ENCODE measurements at places on chromosomes 6 and 20.

DNA sequence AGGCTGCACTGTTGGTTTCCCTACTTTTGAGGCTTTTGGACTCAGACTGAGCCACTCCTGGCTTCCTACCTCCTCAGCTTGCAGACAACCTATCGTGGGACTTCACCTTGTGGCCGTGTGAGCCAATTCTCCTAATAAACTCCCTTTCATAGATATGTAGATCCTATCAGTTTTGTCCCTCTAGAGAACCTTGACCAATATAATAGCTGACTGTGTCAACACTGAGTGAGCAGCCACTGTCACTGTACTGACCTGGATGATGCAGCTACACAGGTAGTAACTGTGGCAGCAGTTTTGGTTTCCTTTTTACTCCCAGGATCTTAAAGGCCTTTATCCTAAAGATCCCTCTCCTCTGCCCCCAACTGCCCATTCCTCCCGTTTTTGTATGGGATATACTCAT, 70.2 kb downstream of the SLC22A3 start:
- DNase-seq = no peak

DNA sequence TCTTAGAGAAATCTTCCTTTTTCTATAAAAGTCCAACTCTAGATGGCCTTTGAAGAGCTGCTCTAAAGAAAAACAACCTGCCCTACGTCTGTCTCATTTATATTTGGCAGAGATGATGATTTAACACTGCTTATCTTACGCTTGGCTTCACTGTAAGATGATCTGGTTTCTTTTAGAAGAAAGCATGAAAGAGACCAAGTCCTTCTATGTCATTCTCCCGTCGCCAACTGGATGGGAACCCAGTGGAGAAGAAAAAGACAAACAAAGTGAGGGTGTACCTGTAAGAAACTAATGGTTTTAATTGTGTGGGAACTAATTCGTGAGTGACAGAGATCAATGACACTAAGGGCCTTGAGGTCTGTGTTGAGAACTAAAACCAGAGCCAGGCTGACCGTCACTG, 92.8 kb downstream of the MBOAT1 start:
- no peak for DNase-seq

- no peak for DNase-seq
Measured at GRCh38 chr6:142279350-142280180, 22.2 kb upstream of the ADGRG6 start.

- DNase-seq = no peak
Measured at GRCh38 chr6:168030218-168030746, 32.8 kb downstream of the KIF25 start.

DNA sequence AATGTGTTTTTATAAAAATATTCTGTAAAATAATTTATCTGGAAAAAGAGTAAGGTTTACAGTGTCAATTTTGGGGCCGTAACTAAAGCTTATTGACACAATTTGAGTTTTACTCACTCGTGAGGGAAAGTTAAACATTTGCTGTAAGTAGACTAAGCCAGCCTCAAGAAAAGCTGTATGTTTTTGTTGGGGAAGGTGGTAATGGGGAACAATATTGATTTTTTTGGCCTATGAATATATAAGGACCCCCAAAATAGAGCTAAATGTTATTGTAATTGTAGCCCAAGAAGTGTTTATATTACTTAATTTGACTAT, 1.4 kb downstream of the SENP6 start:
- DNase-seq = no peak

DNA sequence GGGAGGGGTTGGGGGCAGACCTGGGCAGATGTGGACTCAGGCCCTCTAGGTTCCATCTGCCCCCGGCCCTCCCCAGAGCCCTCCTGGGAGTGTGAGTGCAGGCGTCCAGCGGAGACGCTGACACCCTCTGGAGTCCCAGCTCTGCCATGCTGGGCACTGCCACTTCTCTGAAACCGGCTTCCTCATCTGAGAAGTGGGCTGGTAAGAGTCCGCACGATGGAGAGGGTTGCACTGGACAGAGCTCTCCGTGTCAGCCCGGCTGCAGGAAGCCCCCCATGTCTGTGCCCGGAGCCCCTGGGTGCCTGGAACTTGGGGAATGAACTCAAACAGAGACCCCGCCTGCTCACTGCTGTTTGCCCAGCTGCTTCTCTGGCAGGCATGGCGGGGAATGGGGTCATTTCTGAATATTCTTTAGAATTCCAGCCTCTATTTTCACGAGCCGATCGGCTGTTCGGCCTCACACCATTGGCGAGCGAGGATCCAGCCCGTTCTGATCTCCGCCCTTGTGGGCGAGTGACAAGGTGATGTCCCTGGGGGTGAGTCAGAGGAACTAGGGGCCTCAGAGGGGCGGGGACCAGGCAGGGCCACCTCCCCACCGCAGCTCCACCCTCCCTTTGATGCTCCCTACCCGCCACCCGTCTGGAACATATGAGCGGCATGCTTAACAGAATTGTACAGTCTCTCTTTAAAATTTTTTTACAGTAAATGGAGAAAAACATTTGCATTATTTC, 47.8 kb upstream of the GATA5 start:
- peak; percentile 73 for DNase-seq

- DNase-seq = no peak
Measured at GRCh38 chr6:1643830-1644445, 34.2 kb downstream of the FOXC1 start.

GRCh38 chr20:21014528-21014927, 91.6 kb downstream of the LINC00237 start:
- no peak for DNase-seq

- no peak for DNase-seq
Measured at GRCh38 chr6:48706310-48706709, 595.3 kb upstream of the PTCHD4 start.

DNA sequence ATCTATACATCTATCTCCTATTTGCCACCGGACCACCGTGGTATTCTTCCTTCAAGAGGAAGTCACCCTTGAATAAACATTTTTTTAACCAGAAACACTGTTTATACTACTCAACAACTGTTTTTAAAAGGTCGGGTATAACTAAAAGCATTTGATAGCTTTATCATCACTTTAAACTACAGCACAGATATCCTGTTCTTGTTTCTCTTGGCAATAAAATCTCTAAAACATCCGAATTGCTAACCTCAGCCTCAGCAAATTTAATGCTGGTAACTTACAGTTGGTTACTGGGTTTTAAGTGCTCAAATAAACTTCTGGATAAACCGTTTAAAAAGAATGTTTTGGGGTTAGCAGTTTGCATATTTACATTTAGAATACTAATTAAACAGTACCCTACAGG, 20.4 kb downstream of the ZUP1 start:
- no peak for DNase-seq

- no peak for DNase-seq
Measured at GRCh38 chr6:87897663-87898062, 150.0 kb upstream of the SPACA1 start.

DNA sequence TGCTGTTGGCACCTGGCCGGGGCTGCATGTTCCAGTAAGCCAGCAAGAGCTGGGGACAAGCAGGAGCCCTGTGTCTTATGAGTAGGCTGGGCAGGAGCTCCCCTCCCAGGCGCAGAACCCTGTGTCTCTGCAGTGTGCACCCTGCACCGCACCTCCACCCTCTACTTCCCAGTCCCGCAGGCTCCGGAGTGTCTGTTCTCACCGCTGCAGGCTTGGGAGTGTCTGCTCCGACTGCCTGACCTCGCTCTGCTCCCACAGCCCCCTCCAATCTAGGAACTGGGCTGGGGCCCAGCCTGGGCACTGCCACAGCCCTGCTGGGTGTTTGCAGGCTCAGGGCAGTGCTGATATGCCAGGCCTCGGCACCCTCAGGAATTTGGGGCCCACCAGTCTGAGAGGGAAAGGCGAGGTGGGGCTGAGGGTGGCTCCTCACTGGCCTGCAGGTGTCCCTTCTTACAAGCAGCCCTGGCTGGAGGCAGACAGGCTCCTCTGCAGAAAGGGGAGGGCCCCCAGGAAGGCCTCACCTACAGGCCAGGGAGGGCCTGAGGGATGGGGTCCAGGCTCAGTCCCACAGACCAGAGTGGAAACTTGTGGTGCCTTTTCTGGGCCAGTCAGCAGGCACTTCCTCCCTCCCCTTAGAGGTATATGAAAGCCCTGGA, 871.6 kb upstream of the GJE1 start:
- DNase-seq = no peak

DNA sequence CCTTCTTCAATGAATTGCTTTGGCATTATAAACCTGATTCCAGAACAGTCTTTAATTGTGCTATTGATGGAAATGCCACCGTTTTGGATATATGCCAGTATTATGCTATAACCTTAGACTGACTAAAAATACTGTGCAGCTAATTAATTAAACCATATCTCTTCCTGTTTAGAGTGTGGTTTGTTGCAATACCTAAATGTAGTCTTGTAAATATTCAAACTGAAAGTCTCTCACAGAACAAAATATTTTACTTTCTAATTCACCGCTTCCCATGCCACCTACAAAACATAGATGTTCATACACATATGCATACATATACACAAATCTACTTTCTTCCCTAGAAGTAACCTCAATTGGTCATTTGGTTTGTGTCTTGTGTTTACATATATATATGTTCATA, 126.6 kb downstream of the SIM1 start:
- no peak for DNase-seq

DNA sequence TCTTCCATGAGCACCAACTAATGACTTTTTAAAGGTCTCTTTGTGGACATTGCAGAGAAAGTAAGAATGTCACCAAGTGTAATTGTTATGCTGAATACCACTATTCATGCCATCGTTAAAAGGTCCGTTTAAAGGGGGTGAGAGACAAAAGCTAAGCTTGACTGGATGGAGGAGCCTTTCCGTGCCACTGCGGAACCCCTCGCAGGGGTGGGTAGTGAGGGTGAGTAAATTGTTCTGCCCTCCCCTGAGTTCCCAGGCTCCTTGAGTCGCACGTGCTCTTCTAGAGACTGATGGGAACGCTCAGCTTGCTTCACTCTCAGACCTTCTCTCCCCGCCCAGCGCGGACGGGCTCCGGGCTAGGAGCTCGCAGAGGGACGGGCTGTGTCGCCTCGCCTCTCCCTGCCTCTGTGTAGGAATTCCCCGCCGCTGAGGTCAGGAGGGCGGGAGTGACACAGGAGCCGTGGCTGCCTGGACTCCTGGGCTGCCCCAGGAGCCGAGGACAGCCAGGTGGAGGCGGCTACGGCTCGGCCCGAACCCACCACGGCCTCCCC, 314.8 kb upstream of the QKI start:
- DNase-seq = no peak

- peak; percentile 57 for DNase-seq
Measured at GRCh38 chr20:36591854-36592641, 13.5 kb upstream of the RAB5IF start.

DNA sequence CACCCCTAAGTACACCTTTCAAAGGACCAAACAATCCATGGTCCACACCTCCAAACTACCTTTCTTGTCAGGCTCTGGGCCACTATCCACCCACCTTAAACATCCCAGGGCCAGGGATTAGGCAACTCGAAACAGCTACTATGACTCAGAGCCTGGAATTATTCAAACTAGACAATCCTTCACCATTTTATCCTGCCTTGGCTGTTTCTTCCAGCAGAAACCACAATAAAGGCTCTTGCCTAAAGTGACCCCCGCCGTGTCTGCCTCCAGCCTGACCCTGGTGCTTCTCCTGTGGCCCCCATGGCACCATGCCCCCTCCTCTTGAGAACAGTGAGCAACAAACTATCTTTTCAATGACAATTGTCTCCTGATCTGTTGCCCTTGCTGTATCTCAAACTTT, 195.5 kb downstream of the EPM2A start:
- DNase-seq = no peak

DNA sequence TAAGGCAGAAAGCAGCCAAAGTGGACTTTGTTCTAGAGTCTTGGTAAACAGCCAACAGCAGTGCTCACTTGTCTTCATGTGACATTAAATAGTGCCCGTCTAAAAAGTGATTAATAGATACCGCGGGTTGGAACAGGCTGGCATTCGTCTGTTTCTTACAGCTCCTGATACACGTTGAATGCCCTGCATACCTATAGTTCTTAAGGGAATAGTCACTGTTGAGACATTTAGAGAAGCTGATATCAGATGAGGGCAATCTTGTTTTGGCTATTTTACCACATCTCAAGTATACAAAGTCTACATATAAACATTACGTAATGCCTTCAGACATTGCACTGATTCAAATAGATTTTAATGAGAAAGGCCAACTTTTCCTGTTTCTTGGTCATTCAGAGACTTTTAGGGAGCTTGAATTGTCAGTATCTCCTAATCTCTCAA, 374.9 kb upstream of the FLRT3 start:
- DNase-seq = no peak

DNA sequence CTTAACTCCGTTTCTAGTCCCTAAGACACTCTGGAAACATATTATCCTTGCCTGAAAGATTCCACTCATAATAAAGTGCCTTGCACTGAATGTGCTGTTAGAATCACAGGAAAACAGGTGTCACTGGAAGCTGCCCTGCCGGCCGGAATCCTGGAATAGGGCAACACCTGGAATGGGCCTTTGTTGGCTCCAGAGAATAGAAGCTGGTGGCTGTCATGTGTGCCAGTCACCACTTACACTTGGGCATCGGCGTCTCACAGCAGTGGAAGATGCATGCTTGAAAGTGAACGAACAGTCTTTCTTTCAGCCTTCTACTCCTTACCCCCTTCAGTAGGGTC, 90.8 kb upstream of the AFDN start:
- no peak for DNase-seq

- no peak for DNase-seq
Measured at GRCh38 chr6:65229825-65230224, 477.2 kb downstream of the EYS start.

GRCh38 chr20:52799130-52799529, 173.0 kb upstream of the TSHZ2 start:
- DNase-seq = no peak

DNA sequence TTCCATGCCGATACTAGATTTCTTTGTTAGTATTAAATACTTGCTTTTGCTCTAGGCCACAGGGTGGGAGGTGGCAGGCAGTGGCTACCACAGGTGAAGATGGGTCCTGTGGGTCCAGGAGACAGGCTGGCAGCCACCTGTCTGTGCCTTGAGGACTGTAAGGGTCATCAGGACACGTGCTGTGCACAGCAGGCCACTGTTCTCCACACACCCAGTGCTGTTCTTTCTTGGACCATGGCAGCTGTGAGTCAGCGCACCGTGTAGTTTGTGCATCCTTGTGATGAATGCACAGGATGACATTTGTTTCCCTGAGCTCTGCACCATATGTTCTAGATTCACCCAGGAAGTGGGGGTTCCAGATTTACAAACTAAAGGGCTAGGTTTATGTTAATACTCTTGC, 317.0 kb downstream of the ZFAND3 start:
- no peak for DNase-seq

DNA sequence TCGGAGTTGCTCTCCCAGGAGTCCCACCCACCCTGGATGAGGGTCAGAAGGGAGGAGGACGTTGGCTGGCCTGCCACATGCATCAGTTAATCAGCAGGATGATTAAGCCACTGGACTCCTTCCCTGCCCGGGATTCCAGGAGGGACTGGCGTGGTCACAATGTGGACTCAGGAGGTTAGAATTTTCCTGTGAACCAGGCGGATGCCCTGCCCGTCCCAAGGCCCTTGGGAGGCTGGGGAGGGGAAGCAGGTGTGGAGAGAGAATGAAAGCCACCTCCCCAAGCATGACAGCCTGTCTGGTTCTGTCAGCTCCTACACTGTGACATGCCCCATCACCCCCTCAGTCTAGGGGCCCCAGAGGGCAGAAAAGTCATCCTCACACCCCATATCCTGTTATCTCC, 11.6 kb upstream of the ITPR3 start:
- DNase-seq = no peak
